ENCODE measurements at places on chromosomes 2 and 18. TPM values are rescaled to one million over a fixed set of nuclear protein-coding genes. Genes with fewer than 3 reads are reported as not detected.

Gene SF3B6
- 159 TPM for total RNA-seq

Gene CXCR4
- total RNA-seq = 57.7 TPM

Gene REG3G
- not detected for total RNA-seq

Gene COL4A4
- not detected for total RNA-seq

Gene BOLL
- total RNA-seq = not detected

Gene GDF7
- not detected for total RNA-seq

Gene BUB1
- 75.5 TPM for total RNA-seq

Gene WDPCP
- 8.0 TPM for total RNA-seq

Gene PCARE
- not detected for total RNA-seq

Gene ZNF892
- 3.1 TPM for total RNA-seq

Gene CYS1
- total RNA-seq = not detected

Gene VAMP5
- total RNA-seq = 27.9 TPM

DNA sequence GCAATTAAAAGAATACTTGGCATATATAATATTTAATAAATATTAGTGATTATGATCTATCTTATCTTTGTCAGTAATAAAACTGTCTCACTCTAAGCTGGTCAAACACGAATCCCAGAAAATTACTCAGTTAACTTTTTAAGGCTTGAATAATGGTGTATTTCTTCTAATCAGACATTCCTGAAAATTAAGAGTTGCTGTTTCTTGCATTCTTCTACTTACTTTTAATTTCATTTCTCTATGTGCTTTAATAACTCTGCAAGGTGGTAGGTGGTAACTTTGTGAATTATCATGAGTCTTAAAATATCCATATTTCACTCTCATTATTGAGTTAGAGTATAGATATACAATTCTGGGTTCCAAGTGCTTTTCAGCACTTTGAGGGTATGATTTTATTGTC, 3.1 kb upstream of the SERPINB10 start:
- peaks cover 4% of the 10 kb centered on the region for H3K4me1 ChIP-seq
- no peak for DNase-seq
- no peak overlapping the region for H3K4me3 ChIP-seq

- H3K4me3 ChIP-seq = no peak overlapping the region
- H3K4me1 ChIP-seq = no peaks in the 10 kb centered on the region
- no peak for DNase-seq
Measured at GRCh38 chr18:54878159-54878622, 49.9 kb downstream of the RAB27B start.

- no peak overlapping the region for H3K27ac ChIP-seq
- no peak for DNase-seq
- no peaks in the 10 kb centered on the region for H3K27me3 ChIP-seq
- H3K36me3 ChIP-seq = peaks cover 14% of the 10 kb centered on the region
Measured at GRCh38 chr2:219107758-219108157, 47.0 kb upstream of the IHH start.

GRCh38 chr2:175181877-175182308, 383 bp upstream of the ATP5MC3 start:
- H3K27ac ChIP-seq = peak overlapping the region; percentile 97
- DNase-seq = no peak
- H3K4me3 ChIP-seq = peak overlapping the region; percentile 96
- H3K27me3 ChIP-seq = no peaks in the 10 kb centered on the region
- H3K36me3 ChIP-seq = peaks cover 37% of the 10 kb centered on the region

GRCh38 chr18:2997429-2997828, 15.5 kb downstream of the LPIN2 start:
- no peaks in the 10 kb centered on the region for H3K27me3 ChIP-seq
- H3K4me3 ChIP-seq = no peak overlapping the region
- H3K4me1 ChIP-seq = peaks cover 68% of the 10 kb centered on the region
- peaks cover 53% of the 10 kb centered on the region for H3K36me3 ChIP-seq
- DNase-seq = no peak

DNA sequence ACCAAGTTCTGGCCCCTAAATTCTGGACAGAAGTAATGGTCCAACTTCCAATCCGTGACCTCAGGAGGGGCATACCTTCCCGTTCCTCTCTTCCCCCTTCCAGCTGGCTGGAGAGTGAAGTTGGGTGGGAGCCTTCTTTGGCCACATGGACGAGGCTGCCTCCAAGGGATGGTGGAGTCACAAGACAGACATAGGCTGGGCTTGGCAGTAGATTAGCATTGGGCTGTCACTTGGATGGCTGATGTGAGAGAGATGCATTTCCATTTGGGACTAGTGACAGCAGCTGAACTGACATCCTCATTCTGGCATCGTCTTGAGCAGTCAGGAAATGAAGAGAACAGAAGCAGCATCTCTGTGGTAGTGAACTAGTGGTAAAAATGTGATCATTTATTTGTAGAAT, 12.6 kb downstream of the NT5DC4 start:
- peaks cover 3% of the 10 kb centered on the region for H3K36me3 ChIP-seq
- DNase-seq = no peak
- no peak overlapping the region for H3K27ac ChIP-seq
- H3K4me1 ChIP-seq = no peaks in the 10 kb centered on the region

- peaks cover 3% of the 10 kb centered on the region for H3K27me3 ChIP-seq
- no peaks in the 10 kb centered on the region for H3K36me3 ChIP-seq
- no peak overlapping the region for H3K4me3 ChIP-seq
- peaks cover 1% of the 10 kb centered on the region for H3K4me1 ChIP-seq
- H3K27ac ChIP-seq = no peak overlapping the region
Measured at GRCh38 chr2:233047206-233047605, 12.9 kb upstream of the INPP5D start.

DNA sequence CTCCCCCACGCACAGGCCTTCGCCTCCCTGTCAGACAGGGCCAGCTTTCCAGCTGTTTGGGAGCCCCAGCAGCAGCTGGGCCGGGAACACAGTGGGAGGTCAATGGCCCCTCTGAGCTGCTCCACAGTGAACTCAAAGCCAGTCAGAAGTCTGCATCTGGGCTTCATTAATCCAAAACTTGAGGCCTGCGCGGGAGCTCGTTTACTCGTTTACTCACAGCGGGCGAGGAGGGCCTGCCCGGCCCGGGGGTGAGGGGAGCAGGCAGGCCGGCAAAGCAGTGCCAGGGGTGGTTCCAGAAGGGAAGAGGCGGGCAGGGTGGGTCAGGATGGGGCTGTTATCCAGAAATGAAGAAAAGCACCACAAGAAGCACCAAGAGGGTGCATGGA, 36.8 kb upstream of the SEMA4C start:
- no peaks in the 10 kb centered on the region for H3K36me3 ChIP-seq
- H3K27me3 ChIP-seq = no peaks in the 10 kb centered on the region
- peaks cover 3% of the 10 kb centered on the region for H3K4me1 ChIP-seq
- DNase-seq = no peak

DNA sequence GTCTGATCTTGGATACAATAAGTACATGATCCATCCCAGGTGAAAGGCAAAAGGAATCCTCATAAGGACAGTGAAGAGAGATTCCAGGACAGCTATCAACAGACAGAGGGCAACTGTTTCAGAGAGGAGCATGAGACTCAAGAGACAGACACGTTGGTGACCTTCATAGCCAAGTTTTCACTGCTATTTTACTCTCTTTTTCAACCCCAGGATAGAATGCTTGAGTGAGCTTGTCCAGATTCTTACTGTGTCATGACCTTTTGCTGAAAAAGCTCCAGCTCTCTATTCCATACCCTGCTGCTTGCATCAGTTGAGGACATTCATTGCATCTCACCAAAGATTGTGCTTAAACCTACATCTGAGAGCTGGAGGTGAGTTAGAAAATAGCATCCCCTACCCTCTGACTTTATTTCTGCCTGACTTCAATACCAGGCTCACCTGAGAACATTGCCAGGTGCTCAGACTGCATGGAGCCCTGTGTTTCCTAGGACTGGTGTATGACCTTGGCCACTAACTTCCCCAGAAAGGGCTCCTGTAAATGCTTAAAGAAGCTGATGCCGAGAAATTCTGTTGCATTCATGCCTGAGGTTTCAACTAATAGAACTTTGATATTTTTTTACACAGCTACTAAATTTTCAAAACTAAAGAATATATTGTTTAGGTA, 70.4 kb upstream of the TMEM17 start:
- no peak overlapping the region for H3K27ac ChIP-seq
- no peak overlapping the region for H3K4me3 ChIP-seq
- no peak for DNase-seq
- peaks cover 18% of the 10 kb centered on the region for H3K27me3 ChIP-seq

DNA sequence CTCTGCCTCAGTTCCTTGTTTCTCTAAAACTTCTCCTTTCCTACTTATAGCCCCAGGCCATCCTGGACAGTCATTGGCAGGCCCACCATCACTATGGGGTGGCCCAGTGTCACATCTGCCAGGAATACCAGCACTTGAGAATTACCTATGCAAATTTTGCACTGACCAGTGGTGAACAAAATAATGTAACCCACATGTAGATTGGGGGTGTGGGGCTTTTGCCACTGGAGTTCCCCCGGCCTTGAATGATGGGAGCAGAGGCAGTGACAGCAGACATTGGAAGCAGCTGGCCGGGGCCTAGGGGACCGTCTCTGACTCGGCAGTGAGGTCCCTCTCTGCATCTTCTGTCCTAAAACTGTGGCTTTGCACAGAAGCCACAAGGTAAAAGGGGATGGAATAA, 24.9 kb upstream of the DNMT3A start:
- no peaks in the 10 kb centered on the region for H3K36me3 ChIP-seq
- H3K27ac ChIP-seq = no peak overlapping the region
- H3K4me3 ChIP-seq = no peak overlapping the region
- H3K4me1 ChIP-seq = peaks cover 17% of the 10 kb centered on the region

DNA sequence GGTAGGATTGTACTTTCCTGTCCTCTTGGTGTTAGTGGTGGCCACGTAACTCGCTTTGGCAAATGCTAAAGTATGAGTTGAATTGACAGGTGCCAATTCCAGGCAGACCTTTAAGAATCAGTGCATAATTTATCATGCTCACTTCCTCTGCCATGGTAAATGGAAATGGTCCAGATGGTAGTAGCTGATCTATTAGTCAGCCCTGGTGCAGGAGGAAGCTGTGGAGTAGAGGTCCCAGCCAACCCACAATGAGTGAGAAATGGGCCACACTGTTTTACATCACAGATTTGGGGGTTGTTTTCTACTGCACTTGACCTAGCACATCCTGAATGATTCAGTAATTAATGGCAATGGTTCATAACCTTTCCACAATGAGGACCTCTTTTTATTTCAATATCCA, 104.4 kb downstream of the RGPD3 start:
- H3K27me3 ChIP-seq = no peaks in the 10 kb centered on the region
- no peaks in the 10 kb centered on the region for H3K36me3 ChIP-seq
- H3K27ac ChIP-seq = no peak overlapping the region
- no peak overlapping the region for H3K4me3 ChIP-seq
- peaks cover 16% of the 10 kb centered on the region for H3K4me1 ChIP-seq
- peak; percentile 9 for DNase-seq

- H3K27ac ChIP-seq = no peak overlapping the region
- H3K36me3 ChIP-seq = peaks cover 70% of the 10 kb centered on the region
- peaks cover 18% of the 10 kb centered on the region for H3K4me1 ChIP-seq
- H3K27me3 ChIP-seq = no peaks in the 10 kb centered on the region
- no peak overlapping the region for H3K4me3 ChIP-seq
Measured at GRCh38 chr18:79496978-79497637, 101.4 kb downstream of the NFATC1 start.

DNA sequence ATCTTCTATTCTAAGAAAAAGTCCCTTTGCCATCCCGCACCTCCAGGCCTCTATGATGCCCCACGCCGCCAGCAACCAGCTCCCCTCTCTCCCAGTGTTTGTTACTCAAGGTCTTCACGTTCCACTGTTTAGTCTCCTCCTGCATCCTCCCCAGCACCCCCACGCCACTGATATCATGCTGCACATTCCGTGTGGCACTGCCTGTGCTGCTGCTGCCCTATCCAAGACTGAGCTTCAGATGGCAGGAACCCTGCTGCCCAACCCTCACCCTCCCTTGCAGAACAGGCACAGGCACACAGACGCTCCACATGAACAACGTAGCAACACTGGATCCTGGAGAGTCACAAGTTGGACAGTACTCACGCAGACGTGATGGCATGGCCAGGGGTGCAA, 35.3 kb downstream of the MYO5B start:
- H3K27me3 ChIP-seq = peaks cover 25% of the 10 kb centered on the region
- H3K27ac ChIP-seq = no peak overlapping the region
- H3K36me3 ChIP-seq = no peaks in the 10 kb centered on the region
- H3K4me1 ChIP-seq = no peaks in the 10 kb centered on the region
